ENCODE measurements at places on chromosomes 11 and 22. TPM values are rescaled to one million over a fixed set of nuclear protein-coding genes. Genes with fewer than 3 reads are reported as not detected.

The TSPO gene
- total RNA-seq: 147 TPM

The KDM4E gene
- not detected for total RNA-seq

The GAL3ST3 gene
- not detected for total RNA-seq

The UCP3 gene
- 1.4 TPM for total RNA-seq

The ANGPTL5 gene
- total RNA-seq: not detected

The C11orf97 gene
- not detected for total RNA-seq

The OR5A1 gene
- total RNA-seq: not detected

The ASCL2 gene
- not detected for total RNA-seq

The MOGAT2 gene
- total RNA-seq: 0.05 TPM

The OSM gene
- total RNA-seq: not detected

The TUBA8 gene
- total RNA-seq: 0.52 TPM

The RTN4R gene
- 9.3 TPM for total RNA-seq

The KCNQ1 gene
- 0.24 TPM for total RNA-seq

The EIF3L gene
- total RNA-seq: 302 TPM

The DCHS1 gene
- 0.14 TPM for total RNA-seq

The TMEM191B gene
- 1.1 TPM for total RNA-seq

The GGA1 gene
- total RNA-seq: 20.8 TPM

The FSHB gene
- total RNA-seq: not detected

The RASGRP2 gene
- 1.1 TPM for total RNA-seq

The PITPNB gene
- total RNA-seq: 44.4 TPM

The IL18BP gene
- total RNA-seq: 5.8 TPM

The GPHA2 gene
- not detected for total RNA-seq

The MYEOV gene
- 109 TPM for total RNA-seq

The APIP gene
- 24.2 TPM for total RNA-seq

The PCNX3 gene
- 41.5 TPM for total RNA-seq

The SCGB1D4 gene
- not detected for total RNA-seq

The GNG3 gene
- total RNA-seq: not detected

The MS4A1 gene
- not detected for total RNA-seq

The PARVA gene
- total RNA-seq: 29.2 TPM

The OR51I1 gene
- total RNA-seq: not detected

The ASRGL1 gene
- total RNA-seq: 14.9 TPM

The MFRP gene
- not detected for total RNA-seq

The TRMU gene
- total RNA-seq: 45.0 TPM

The MGAT3 gene
- total RNA-seq: 0.36 TPM

The FJX1 gene
- total RNA-seq: 39.0 TPM

The SEPTIN3 gene
- 1.2 TPM for total RNA-seq

The SLC25A18 gene
- total RNA-seq: not detected

The NTM gene
- not detected for total RNA-seq

The PTPN5 gene
- not detected for total RNA-seq
